ENCODE measurements at places on chromosomes 16 and 17.

DNA sequence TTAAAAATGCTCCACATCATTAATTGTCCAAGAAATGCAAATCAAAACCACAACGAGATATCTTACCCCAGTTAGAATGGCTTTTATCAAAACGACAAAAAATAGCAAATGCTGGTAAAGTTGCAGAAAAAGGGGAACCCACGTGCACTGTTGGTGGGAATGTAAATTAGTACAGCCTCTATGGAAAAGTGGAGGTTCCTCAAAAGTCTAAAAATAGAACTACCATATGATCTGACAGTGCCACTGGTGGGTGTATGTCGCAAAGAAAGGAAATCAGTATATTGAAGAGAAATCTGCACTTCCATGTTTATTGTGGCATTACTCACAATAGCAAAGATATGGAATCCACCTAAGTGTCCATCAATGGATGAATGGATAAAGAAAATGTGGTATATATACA, 38.2 kb upstream of the ZFHX3 start:
- DNase-seq, result no peak

- DNase-seq, result no peak
These were observed 220.6 kb downstream of the CDRT15L2 start for GRCh38 chr17:20800146-20800545.

DNA sequence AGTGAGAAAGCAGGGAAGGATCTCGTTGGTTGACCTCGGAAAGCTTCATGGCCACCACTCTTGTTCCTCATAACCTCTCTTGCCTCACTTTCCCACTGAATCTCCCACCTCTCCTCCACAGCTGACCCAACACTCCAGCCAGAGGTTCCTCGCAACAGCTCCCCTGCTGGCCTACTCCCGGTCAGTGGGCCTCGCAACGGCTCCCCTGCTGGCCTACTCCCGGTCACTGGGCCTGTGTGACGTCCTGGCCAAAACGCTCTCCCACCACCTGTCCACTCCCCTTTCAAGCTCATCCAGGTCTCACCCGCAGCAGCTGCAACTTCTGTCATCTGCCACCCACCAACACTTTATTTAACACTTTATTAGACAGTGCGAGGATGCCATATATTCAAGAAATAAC, 149.1 kb downstream of the VPS53 start:
- no peak for DNase-seq

DNA sequence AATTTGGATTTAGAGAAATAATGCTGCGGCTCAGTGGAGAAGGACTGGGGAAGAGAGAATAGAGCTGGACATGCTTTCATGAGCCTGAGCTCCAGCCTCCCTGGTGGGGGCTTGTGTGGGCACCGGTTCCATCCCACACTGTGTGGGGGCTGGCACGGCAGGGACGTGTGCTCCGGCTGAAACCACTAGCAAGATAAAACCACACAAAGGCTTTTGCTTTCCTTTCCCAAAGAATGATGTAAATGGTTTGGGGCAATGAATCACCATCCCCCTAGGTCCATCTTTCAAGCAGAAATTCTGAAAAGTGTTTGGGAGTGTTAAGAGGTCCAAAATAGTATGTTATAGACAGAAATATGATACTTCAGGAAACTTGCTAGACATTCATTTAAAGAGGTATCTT, 77.0 kb downstream of the CDH11 start:
- no peak for DNase-seq

GRCh38 chr16:17548825-17549224, 78.1 kb upstream of the XYLT1 start:
- no peak for DNase-seq

DNA sequence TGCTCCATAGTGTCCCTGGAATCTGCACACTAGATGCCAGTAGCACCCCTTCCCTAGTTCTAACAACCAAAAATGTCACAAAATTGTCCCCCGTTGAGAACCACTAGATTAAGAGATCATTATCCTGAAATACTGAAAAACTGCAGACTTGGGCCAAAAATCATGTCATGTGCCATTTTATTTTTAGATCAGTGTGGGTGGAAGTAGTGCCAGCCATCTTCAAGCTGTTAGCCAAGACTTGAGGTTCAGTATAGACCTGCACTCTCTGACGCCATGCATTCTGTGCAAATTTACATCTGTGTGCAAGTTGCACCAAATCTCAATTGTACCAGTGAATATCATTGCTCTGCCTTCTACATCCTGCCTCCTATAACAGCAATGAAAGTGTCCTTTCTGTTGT, 31.5 kb upstream of the NOL11 start:
- no peak for DNase-seq

GRCh38 chr17:35341411-35341992, 31.9 kb downstream of the SLFN11 start:
- DNase-seq, result no peak

DNA sequence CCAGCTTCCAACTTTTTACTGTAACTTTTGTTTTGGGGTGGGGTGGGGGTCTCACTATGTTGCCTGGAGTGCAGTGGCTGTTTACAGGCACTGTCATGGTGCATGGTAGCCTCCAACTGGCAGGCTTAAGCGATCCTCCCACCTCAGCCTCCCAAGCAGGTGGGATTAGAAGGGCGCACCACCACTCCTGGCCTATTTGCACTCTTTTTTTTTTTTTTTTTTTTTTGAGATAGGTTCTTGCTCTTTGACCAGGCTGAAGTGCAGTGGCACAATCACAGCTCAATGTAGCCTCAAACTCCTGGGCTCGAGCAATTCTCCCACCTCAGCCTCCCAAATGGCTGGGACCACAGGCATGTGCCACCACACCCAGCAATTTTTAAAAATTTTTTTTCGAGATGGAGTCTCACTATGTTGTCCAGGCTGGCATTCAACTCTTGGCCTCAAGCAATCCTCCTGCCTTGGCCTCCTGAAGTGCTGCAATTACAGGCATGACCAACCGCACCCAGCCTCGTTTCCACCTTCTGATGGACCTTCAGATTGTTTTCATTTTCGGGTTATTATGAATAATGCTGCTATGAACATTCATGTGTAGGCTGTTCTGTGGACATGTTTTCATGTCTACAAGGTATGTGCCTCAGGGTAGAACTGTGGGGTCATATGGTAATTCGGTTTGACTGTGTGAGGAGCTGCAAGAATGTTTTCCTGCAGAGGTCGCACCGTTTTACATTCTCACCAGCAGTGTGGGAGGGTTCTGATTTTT, 10.9 kb downstream of the TRAP1 start:
- DNase-seq, result no peak

GRCh38 chr16:27618606-27619327, 68.8 kb downstream of the KATNIP start:
- DNase-seq, result no peak

GRCh38 chr16:49495596-49496355, 122.2 kb downstream of the C16orf78 start:
- no peak for DNase-seq

- no peak for DNase-seq
These were observed 16.0 kb upstream of the LHX1 start for GRCh38 chr17:36921095-36921851.

- DNase-seq, result no peak
These were observed at the start of gene NOTUM for GRCh38 chr17:81961087-81961511. Gene NOTUM (minus strand): TSS chr17:81961187. CDS start chr17:81960909, 278 bp downstream.

DNA sequence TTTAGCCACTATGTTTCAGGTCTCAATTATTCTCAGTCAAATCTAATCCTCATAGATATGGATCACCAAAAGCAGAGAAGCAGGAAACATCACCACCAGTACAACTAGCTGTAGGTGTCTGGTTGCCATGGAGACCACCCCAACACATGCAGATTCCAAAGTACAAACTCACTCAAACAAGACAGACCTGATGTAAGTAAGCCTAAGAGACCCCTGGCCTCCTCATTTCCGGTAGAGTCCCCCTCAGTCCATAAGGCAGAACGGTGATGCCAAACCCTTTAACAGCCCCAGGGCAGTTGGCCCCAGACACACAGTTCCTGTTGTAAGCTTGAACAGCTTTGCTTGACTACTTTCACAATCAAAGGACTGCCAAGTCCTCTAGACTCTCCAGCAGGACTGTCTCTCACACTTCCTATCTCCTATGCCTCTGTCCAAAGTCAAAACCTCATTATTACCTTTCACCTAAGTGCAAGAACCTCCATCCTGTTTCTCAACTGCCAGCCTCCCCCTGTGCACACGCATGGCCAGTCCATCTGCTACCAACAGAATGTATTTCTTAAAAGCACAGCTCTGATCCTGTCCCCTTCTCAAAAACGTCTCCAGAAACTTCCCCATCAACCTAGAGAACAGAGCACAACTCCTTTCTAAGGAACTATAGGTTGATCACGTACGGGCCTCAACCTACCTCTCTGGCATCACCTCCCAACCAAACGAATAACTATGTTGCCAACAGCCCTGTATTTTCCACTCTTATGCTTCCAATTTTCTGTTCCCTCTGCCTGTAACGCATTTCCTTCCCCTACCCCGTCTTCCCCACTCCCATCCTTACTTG, 23.9 kb downstream of the SLC39A11 start:
- DNase-seq, result no peak

DNA sequence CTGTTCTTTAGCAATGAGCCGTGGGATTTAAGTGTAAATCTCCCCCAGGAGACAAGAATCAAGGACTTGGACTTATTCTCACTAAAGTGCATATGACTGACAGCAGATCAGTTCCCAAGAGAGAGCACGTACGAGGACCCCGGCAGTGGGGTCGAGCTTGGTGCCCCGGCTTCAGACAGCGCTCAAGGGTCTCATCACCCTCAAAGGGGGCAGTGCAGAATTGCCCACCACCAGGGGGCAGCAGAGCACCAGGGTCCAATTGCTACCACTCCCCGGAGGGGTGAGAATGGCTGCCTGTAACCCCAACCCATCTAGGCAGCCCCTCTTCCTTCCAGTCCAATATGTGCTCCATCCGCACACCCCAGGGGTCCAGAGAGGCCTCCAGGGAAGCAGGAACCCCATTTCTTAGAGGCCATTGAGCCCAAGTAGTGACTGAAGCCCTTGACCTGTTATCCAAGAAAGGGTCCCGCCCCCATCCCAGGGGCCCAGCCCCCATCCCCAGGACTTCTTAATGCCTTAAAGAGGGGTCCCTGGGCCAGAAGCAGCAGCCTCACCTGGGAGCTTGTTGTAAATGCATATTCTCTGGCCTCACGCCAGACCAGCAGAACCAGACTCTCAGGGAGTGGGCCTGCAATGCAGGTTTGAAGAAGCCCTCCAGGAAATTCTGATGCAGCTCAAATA, 86.1 kb downstream of the ZDHHC7 start:
- DNase-seq, result no peak

- no peak for DNase-seq
These were observed 536.9 kb upstream of the CDH11 start for GRCh38 chr16:65658787-65659220.

DNA sequence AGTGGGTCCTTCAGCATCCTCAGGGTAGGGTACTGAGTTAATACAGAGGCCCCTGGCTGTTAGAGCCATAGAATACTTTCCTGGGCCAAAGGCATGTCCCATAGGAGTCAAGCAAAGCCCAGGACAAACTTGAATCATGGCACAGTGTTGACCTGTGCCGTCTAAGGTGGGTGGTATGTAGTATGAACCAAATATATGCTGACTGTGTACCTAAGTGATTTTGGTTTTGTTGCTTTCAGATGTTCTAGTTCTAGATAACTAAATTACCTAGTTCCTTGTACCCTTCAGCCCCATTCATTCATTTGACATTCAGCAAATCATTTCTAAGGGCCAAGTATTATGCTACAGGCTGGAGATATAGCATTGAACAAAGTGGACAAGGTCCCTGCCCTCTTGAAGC, 61.3 kb upstream of the GPRC5B start:
- no peak for DNase-seq

- DNase-seq, result no peak
These were observed 108.5 kb downstream of the NLK start for GRCh38 chr17:28151001-28151400.

DNA sequence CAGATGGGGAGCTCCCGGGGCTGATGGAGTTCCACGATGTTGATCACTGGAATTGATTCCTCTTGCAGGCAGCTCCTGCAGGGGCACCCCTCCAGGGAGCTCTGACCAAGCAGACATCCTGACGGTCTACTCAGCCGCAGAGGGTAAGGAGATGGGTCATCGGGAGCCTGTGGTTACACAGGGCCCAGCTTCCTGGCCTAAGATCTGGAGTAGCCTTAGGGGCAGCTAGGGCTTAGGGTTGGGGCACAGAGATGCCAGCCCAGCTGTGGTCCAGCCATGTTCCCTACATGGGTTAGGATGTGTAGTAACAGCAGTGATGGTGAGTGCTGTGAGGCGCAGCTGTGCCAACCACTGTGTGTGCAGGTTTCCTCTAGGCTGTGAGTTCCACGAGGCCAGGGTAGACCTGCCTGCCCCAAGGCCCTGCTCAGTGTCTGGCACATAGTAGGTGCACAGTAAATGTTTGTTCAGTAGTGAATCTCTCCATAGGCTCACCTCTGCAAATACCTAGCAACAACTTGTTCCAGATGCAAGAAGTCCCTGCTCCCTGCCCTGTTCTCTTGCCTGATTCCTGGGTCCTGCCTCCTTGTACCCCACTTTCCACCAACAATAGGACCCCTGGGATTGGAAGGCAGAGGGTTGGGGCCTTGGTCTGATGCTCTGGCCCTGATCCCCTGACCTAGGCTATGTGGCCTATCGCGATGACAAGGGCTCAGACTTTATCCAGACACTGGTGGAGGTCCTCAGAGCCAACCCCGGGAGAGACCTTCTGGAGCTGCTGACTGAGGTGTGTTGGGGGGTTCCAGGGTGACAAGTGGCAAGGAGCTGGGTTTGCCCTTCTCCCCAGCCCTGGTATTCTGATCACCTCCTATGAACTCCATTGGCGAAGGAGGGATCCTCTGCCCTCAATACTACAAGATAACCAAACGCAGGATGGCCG, 13.7 kb downstream of the ZNF213 start:
- DNase-seq, result no peak

- DNase-seq, result no peak
These were observed 20.4 kb downstream of the CCDC182 start for GRCh38 chr17:57724729-57725125.

- no peak for DNase-seq
These were observed 266.5 kb upstream of the HSBP1 start for GRCh38 chr16:83541231-83541630.

GRCh38 chr16:57172721-57173290, 13.0 kb downstream of the PSME3IP1 start:
- no peak for DNase-seq

DNA sequence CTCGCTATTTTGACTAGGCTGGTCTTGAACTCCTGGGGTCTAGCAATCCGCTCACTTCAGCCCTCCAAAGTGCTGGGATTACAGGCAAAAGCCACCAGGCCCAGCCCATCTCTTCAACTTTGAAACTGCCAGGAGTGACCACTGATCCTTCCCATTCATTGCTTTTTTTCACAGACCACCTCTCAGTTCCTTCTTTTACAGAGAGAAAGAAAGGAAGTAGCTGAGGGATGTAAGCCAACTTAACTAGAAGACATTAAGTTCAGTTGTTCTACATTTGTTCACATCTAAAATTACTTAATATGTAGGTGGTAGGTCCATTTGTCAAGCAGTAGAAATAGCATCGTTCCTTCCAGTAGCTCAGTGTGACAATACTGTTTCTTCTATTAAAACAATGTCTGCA, 219.8 kb downstream of the STX8 start:
- DNase-seq, result no peak

DNA sequence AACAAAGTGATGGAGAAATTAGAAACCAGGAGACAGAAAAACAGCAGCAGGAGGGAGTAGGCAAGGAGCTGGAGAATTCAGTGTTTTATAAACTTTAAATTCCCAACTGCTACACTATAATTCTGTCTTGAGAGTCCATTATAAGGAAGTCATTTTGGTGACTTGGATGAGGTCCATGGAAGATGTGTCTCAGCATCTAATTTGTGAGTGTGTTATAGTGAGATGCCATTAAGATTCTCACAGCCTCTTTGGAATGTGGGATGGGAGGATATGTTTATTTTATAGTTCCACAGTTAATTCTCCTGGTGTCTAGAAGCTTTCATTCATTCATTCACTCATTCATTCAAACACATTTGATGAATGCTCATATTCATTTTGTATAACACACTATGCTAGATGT, 206.0 kb upstream of the MYOCD start:
- DNase-seq, result no peak

GRCh38 chr16:85735225-85735635, 15.7 kb downstream of the C16orf74 start:
- DNase-seq, result no peak
